Testis (tissue), 5 donors: ENCODE measurements at places on chromosomes 7 and 10. TPM values are rescaled to one million over a fixed set of nuclear protein-coding genes. Genes with fewer than 3 reads are reported as not detected.

CYP3A4 gene
- total RNA-seq = 1.3 TPM

GRCh38 chr7:24129597-24129996 is 154.4 kb upstream of the NPY start:
- no peak overlapping the region for H3K27ac ChIP-seq
- H3K4me1 ChIP-seq = no peaks in the 10 kb centered on the region
- no peaks in the 10 kb centered on the region for H3K36me3 ChIP-seq
- no peak overlapping the region for H3K4me3 ChIP-seq
- DNase-seq = no peak

- H3K36me3 ChIP-seq = no peaks in the 10 kb centered on the region
- no peaks in the 10 kb centered on the region for H3K27me3 ChIP-seq
- no peak overlapping the region for H3K27ac ChIP-seq
- H3K4me1 ChIP-seq = no peaks in the 10 kb centered on the region
Observed at GRCh38 chr7:44377134-44377463, 51.7 kb upstream of the CAMK2B start.

OR6B1 gene
- 1.4 TPM for total RNA-seq

- H3K27me3 ChIP-seq = no peaks in the 10 kb centered on the region
- no peaks in the 10 kb centered on the region for H3K36me3 ChIP-seq
- no peak overlapping the region for H3K27ac ChIP-seq
Observed at GRCh38 chr7:20796500-20796899, 9.8 kb upstream of the SP8 start.

GRCh38 chr10:89355394-89355931 is 22.4 kb upstream of the IFIT1B start:
- no peaks in the 10 kb centered on the region for H3K36me3 ChIP-seq
- DNase-seq = no peak
- no peaks in the 10 kb centered on the region for H3K27me3 ChIP-seq
- peaks cover 15% of the 10 kb centered on the region for H3K4me1 ChIP-seq
- no peak overlapping the region for H3K27ac ChIP-seq

SYNPO2L gene
- 0.31 TPM for total RNA-seq

C10orf67 gene
- 7.1 TPM for total RNA-seq

GRCh38 chr7:103150192-103150591 is 1.3 kb upstream of the NAPEPLD start:
- no peak overlapping the region for H3K4me3 ChIP-seq
- no peak for DNase-seq
- peak overlapping the region; percentile 98 for H3K27ac ChIP-seq
- H3K27me3 ChIP-seq = no peaks in the 10 kb centered on the region
- H3K4me1 ChIP-seq = peaks cover 8% of the 10 kb centered on the region

DNA sequence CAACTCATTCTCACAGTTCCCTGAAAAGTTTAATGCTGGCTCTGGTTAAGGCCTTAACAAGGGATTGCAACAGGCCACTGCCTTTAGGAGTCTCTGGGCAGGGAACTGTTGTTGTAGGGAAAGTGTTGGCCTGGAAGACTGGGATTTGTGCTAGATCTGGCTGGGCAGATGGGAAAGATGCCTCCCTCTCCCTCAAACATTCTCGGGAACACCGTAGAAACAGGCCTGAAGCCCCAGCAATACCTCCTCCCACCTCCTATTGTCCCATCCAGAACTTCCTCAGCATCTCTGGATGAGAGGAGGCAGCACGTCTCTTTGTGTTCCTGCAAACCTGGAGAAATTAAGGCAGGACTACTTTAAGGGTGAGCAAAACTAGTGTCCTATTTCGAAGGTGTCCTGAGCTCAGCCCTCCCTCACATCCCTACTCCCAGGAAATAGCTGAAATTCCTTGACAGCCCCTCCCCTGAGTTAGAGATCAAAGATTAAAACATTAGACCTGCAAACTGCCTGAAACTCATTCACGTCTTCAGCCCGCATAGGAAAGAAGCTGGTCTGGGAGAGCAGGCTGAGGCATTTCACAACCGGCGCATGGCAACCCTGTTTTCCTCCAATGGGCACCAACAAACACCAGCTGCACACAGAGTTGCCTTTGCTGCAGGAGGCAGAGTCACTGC is 10.9 kb upstream of the MAP3K8 start:
- no peak overlapping the region for H3K27ac ChIP-seq
- no peaks in the 10 kb centered on the region for H3K36me3 ChIP-seq
- no peaks in the 10 kb centered on the region for H3K27me3 ChIP-seq
- H3K4me1 ChIP-seq = peaks cover 8% of the 10 kb centered on the region
- no peak overlapping the region for H3K4me3 ChIP-seq
- DNase-seq = peak; percentile 23

KAZALD1 gene
- 6.4 TPM for total RNA-seq

CRTAC1 gene
- total RNA-seq = 12.2 TPM

- no peak for DNase-seq
- H3K4me3 ChIP-seq = no peak overlapping the region
- no peak overlapping the region for H3K27ac ChIP-seq
Observed at GRCh38 chr7:147182874-147183273, 1066.3 kb downstream of the CNTNAP2 start.

DNA sequence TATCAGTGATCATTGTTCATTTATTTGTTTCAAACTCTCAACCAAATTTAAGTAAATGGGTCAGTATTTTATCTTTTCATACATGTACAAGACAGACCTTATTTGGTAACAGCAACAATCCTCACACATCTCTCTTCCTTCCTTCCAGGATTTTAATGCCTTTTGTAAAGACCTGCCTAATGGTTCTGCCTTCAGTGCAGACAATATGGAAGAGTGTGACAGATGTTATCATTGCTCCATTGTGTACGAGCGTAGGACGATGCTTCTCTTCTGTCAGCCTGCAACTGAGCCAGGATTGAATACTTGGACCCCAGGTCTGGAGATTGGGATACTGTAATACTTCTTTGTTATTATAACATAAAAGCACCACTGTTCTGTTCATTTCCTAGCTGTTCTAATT is 6.3 kb downstream of the CAV2 start:
- no peaks in the 10 kb centered on the region for H3K27me3 ChIP-seq
- H3K4me3 ChIP-seq = no peak overlapping the region
- peaks cover 11% of the 10 kb centered on the region for H3K4me1 ChIP-seq
- DNase-seq = no peak

GRCh38 chr10:118504467-118505205 is 90.8 kb downstream of the PRLHR start:
- no peak overlapping the region for H3K4me3 ChIP-seq
- no peaks in the 10 kb centered on the region for H3K36me3 ChIP-seq
- H3K4me1 ChIP-seq = no peaks in the 10 kb centered on the region
- no peak for DNase-seq

VSTM2A gene
- 1.2 TPM for total RNA-seq

ZNF117 gene
- 45.7 TPM for total RNA-seq

DNA sequence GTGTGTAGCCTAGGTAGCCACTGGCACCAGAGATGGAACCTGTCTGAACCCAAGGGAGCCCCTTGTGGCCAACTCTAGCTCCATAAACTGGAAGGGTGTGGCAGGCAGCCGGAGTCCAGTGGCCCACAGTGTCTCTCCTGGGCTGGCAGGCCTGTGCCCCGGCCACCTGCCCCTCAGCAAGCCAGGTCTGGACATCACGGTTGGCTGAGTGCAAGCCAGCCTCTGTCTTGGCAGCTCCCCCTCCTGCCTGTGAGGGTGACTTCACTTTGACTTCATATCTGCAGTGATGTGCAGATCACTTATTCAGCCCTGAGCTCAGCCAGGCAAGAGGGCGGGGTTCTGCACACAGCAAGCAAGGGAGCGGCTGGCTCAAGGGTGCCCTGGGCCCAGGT is 1.3 kb upstream of the RET start:
- no peak for DNase-seq
- no peaks in the 10 kb centered on the region for H3K36me3 ChIP-seq
- H3K4me1 ChIP-seq = no peaks in the 10 kb centered on the region
- H3K27me3 ChIP-seq = no peaks in the 10 kb centered on the region
- no peak overlapping the region for H3K27ac ChIP-seq

ZNF12 gene
- total RNA-seq = 18.0 TPM

GRCh38 chr7:30164567-30164966 is 29.8 kb downstream of the MTURN start:
- peaks cover 3% of the 10 kb centered on the region for H3K4me1 ChIP-seq
- DNase-seq = no peak
- H3K4me3 ChIP-seq = no peak overlapping the region
- H3K36me3 ChIP-seq = no peaks in the 10 kb centered on the region

ITIH5 gene
- 38.1 TPM for total RNA-seq

- no peak overlapping the region for H3K27ac ChIP-seq
- peak; percentile 60 for DNase-seq
- H3K27me3 ChIP-seq = no peaks in the 10 kb centered on the region
Observed at GRCh38 chr7:134755422-134756022, 23.9 kb upstream of the CALD1 start.

DNA sequence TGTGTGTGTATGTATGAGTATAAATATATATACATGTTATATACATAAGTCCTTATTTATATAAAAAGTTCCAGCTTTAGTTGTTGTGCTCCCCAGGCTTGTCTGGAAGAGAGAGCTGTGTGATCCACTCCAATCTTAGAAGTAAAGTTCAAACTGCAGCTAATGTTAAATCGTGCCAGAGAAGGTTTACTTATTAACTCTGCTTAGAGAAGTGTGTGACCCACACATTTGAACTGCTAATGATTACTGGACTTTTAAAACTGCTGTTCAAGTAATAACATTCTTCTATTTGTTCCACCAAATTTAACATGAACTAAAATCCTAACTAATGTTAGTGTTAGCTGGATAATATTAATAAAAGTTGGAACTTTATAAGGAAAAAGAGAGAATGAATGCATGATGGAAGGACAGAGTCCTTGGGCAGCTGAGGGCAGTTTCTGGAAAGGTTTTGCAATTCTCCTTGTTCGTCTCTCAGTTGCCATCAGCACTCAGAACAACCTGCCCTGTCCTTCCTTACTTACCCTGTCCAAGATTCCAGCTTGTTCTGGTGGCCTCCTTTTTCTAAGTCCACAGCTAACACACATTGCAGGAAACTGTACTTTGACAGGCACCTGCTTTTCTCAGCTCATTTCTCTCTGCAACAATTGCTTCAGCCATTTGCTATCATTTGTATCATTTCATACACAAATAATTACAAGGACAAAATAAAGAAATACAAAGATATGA is 162.6 kb downstream of the FAM107B start:
- peak; percentile 37 for DNase-seq
- no peaks in the 10 kb centered on the region for H3K36me3 ChIP-seq
- H3K27me3 ChIP-seq = no peaks in the 10 kb centered on the region
- H3K4me1 ChIP-seq = peaks cover 8% of the 10 kb centered on the region
- H3K4me3 ChIP-seq = no peak overlapping the region
- H3K27ac ChIP-seq = peak overlapping the region; percentile 9

DNA sequence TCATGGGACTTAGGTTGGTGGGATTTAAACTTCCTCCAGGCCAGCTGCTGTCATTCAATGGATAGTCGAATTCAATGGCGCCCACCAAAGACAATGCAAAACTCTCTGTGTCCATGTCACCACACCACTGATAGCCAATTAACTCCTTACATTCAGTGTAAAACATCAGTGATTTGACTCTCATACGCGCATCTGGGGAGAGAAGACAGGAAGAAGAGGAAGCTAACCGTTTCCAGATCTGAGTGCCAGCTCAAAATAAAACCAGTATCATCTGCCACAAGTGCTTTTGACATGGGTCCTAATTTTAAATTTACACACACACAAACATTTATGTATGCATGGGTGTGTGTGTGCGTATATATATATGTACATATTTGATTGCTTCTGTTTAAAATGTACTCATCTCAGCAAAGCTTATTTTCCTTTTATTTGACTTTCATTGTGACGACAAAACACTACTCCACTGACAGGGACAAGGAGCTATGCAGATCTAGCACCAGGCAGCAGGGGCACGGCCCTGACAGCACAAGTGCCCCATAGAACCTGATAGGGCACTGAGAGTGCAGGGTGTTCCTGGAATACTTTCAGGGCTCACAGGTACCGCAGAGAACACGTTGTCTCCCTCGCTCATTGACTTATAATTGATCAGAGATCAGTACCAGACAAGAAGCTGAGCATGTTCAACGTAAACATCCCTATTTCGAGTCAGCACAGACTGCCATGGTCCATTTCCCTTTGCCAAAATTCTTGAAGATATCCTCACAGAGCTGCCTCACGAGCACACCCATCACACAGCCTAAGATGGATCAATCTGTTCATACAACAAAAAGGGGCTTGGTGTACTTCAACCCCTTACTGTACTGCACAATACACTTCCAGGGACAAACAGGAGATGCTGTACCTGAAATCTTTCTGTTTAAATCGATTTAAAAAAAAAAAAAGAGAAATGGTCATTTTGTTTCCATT is 176.1 kb downstream of the COBL start:
- no peak overlapping the region for H3K27ac ChIP-seq
- H3K27me3 ChIP-seq = no peaks in the 10 kb centered on the region
- H3K4me3 ChIP-seq = no peak overlapping the region
- DNase-seq = no peak
- no peaks in the 10 kb centered on the region for H3K4me1 ChIP-seq
- no peaks in the 10 kb centered on the region for H3K36me3 ChIP-seq

DNA sequence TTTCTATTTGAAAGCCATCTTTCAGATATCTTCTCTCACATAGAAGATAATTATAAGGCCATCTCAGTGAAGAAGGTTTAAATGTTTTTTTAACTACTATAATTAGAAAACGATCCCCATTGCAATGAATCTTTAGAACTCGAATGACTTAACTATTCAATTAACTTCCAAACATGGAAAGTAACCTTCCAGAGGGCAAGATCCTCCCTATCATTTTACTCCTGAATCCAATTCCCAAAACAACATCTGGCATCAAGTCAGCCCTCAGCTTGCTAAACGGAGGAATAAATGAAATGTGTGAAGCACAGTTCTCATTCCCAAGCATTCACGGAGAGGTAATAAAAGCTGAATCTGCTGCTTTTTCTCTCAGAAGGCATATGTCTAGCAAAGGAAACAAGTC is 293.4 kb downstream of the PLXDC2 start:
- H3K4me3 ChIP-seq = no peak overlapping the region
- no peak overlapping the region for H3K27ac ChIP-seq
- no peaks in the 10 kb centered on the region for H3K36me3 ChIP-seq
- no peak for DNase-seq
- H3K27me3 ChIP-seq = no peaks in the 10 kb centered on the region
- peaks cover 11% of the 10 kb centered on the region for H3K4me1 ChIP-seq

ANXA7 gene
- total RNA-seq = 43.9 TPM

GRCh38 chr10:97538839-97539238 is 33.7 kb upstream of the ANKRD2 start:
- peaks cover 44% of the 10 kb centered on the region for H3K4me1 ChIP-seq
- H3K36me3 ChIP-seq = no peaks in the 10 kb centered on the region
- no peaks in the 10 kb centered on the region for H3K27me3 ChIP-seq
- no peak for DNase-seq
- no peak overlapping the region for H3K27ac ChIP-seq
- H3K4me3 ChIP-seq = no peak overlapping the region

- H3K27me3 ChIP-seq = no peaks in the 10 kb centered on the region
- no peak overlapping the region for H3K27ac ChIP-seq
- no peaks in the 10 kb centered on the region for H3K36me3 ChIP-seq
- H3K4me3 ChIP-seq = no peak overlapping the region
- no peaks in the 10 kb centered on the region for H3K4me1 ChIP-seq
Observed at GRCh38 chr7:157526913-157527634, 190.3 kb downstream of the DNAJB6 start.

- H3K27me3 ChIP-seq = no peaks in the 10 kb centered on the region
- no peak for DNase-seq
- no peak overlapping the region for H3K27ac ChIP-seq
- no peaks in the 10 kb centered on the region for H3K36me3 ChIP-seq
Observed at GRCh38 chr7:11706666-11707605, 125.1 kb downstream of the THSD7A start.
